Left kidney (tissue), 8 donors: ENCODE measurements at places on chromosomes 11 and 22. TPM values are rescaled to one million over a fixed set of nuclear protein-coding genes. Genes with fewer than 3 reads are reported as not detected.

GRCh38 chr11:110379936-110380335 is 49.8 kb upstream of the FDX1 start:
- no peak for DNase-seq

Gene TENM4
- 24.5 TPM for polyA plus RNA-seq

DNA sequence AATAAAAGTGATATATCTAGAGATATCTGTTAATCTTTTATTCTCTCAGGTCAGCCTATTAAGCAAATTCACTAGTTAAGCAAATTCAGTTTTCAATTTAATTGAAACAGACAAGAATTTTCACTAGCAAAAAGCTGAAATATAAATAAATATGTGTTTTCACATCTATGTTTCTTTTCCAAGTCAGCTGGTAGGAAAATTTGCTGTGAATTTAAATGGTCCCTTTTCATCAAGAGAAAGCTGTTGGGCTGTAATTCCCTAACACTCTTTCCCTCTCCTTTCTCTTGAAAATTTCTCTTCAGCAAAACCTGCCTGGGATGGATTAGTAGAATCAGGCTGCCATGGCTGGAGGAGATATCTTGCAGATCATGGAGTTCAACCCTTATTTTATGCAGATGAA is 46.9 kb upstream of the BARX2 start:
- DNase-seq = no peak

Gene SPCS2
- 192 TPM for polyA plus RNA-seq

- DNase-seq = no peak
These were observed 199.1 kb downstream of the SWAP70 start for GRCh38 chr11:9862981-9863380.

Gene C11orf52
- 10.0 TPM for polyA plus RNA-seq

Gene SHISAL1
- polyA plus RNA-seq = 2.3 TPM

GRCh38 chr22:37726241-37726887 is 29.5 kb downstream of the TRIOBP start:
- DNase-seq = no peak

Gene RCOR2
- polyA plus RNA-seq = 12.2 TPM

- DNase-seq = peak; percentile 100
These were observed 11.2 kb upstream of the MALAT1 start for GRCh38 chr11:65487467-65488272.

Gene IMMP1L
- 48.3 TPM for polyA plus RNA-seq

Gene MMP8
- polyA plus RNA-seq = not detected

- no peak for DNase-seq
These were observed 20.9 kb downstream of the EMSY start for GRCh38 chr11:76465701-76466100.

GRCh38 chr11:72114570-72114969 is 2.1 kb upstream of the ANAPC15 start:
- DNase-seq = no peak

DNA sequence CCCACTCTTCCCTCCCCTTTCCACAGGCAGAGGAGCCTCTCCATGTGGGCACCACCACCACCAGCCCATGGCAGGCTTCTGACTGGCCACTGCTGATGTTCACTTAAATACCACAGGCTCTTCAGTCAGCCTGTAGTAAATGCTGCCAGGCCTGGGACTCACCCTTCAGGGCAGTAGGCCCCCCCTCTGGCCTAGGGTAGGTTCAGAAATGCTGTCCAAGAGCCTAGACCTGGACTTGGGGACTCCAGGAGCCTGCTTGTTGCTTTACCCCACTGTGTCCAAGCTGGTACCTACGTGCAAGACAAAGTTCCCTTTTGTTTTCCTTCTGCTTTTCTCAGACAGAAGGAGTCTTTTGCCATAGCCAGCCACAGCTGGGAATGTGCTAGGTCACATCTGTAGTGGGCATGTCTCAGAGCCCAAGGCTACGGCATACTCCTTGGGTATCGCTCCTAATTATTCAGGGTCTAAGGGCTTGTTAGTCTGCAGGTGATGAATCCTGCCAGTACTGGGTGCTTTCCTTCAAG is 38.6 kb downstream of the TMEM135 start:
- DNase-seq = no peak

- DNase-seq = peak; percentile 64
These were observed 19.3 kb downstream of the RRP7A start for GRCh38 chr22:42500161-42500835.

Gene CARD18
- polyA plus RNA-seq = not detected

GRCh38 chr11:14764579-14765527 is 121.2 kb downstream of the PDE3B start:
- no peak for DNase-seq

Gene RIMBP3C
- polyA plus RNA-seq = 0.20 TPM

DNA sequence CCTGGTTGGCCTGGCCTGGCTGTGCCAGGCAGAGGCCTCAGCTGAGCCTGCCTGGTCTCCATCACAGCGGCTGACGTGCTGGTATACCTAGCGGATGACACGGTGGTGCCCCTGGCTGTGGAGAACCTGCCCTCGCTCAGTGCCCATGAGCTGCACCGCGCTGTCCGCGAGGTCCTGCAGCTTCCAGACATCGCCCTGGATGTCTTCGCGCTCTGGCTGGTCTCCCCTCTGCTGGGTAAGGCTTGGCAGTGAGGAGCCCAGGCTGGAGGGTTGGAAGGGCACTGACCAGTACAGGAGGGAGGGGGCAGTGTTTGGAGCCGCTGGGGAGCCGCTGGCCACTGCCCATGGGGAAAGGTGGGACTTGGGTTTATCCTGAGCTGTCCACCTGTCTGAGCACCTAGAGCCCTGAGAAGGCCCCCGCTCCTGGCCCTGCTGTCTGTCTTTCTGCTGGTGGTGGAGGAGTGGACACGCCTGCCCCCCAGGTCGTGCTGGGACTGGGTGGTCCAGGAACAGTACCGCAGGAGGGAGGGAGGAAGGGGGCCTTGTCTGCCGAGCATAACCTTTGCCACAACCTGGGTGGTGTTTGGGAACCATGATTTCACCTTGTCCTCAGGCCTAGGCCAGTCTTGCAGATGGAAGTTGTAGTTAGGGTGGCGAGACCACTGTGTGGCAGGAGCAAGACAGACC is 3.0 kb downstream of the FRMD8 start:
- no peak for DNase-seq

DNA sequence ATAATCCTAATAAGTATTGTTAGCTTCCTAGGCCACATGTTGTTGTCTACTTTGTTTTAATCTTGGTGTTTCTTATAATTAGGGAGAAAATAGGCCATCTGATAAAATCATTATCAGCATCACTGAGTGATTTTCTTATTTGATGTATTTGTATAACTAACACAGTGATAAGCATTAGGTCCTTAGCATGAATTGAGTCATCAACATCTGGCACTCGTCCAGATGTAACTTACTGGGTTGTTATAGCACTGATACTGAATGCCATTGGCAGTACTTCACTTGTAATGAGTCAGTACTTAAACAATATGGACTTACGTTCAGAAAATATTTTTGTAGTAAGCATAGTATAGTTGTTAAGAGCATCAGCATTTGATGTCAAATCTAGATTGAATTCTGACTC is 16.2 kb downstream of the API5 start:
- no peak for DNase-seq

Gene PNPLA3
- polyA plus RNA-seq = 2.0 TPM

Gene NOX4
- polyA plus RNA-seq = 62.9 TPM

DNA sequence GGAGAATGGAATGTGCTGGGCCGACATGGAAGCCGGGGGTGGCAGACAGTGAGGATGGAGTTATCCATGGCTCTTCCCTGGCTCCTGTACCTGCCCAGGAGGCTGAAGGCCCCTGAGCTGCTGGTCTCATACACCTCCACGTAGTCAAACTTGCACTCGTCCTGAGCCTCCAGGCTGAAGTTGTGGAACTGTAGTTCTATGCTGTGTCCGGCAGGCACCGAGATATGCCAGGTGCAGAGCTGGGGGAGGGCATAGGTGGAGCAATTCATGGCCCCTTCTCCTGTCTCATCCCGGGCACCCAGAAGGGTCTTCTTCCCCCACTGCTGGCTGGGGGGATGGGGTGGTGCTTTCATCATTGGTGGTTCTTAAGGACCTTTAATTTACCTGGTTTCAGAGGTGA is 2.8 kb downstream of the MFRP start:
- DNase-seq = no peak

- peak; percentile 88 for DNase-seq
These were observed 61.1 kb downstream of the ST3GAL4 start for GRCh38 chr11:126416542-126417090.

Gene KCNJ4
- 0.18 TPM for polyA plus RNA-seq

GRCh38 chr22:35313311-35314121 is 13.8 kb downstream of the TOM1 start:
- DNase-seq = no peak

DNA sequence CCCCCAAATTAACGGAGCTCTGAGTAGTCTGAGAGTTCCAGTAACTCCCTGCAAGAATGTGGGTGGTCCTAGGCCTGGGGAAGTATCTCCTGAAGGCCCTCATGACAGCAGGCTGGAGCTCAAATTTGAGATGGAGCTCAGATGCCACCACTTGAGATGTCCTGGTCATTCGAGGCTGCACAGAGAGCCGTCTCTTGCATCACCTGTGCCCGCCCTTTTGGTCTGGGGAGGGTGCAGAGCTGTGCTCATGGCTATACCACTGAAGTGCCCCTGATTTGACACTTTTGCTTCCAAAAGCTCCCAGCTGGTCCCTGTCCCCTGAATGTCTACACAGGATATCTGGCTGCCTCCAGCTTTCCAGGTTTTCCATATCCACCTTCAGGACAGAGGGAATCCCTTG is 214.0 kb upstream of the B3GAT1 start:
- no peak for DNase-seq

GRCh38 chr11:127233998-127234397 is 233.4 kb upstream of the KIRREL3 start:
- no peak for DNase-seq

DNA sequence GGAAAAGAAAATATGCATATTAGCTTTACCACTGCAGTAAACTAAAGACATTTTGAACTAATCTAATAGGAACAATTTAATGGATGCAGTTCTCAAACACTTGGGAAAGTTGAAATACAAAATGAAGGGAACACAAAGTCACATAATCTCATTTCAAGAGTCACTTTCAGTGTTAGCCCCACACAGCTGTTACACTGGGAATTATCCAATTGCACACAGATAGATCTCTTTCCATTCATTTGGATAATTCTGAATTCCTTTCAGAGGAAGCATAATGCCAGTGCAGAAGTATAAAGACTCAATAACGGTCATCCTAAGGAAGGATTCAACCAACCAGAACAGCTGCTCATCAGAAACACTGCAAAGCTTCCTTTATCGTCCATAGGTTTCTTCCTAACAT is 173.3 kb downstream of the GRIA4 start:
- DNase-seq = no peak

Gene CLTCL1
- polyA plus RNA-seq = 6.9 TPM

Gene MMP7
- 26.0 TPM for polyA plus RNA-seq

Gene CAT
- polyA plus RNA-seq = 195 TPM

- no peak for DNase-seq
These were observed 11.3 kb downstream of the LSP1 start for GRCh38 chr11:1864231-1864630.

Gene IL18
- polyA plus RNA-seq = 9.9 TPM

DNA sequence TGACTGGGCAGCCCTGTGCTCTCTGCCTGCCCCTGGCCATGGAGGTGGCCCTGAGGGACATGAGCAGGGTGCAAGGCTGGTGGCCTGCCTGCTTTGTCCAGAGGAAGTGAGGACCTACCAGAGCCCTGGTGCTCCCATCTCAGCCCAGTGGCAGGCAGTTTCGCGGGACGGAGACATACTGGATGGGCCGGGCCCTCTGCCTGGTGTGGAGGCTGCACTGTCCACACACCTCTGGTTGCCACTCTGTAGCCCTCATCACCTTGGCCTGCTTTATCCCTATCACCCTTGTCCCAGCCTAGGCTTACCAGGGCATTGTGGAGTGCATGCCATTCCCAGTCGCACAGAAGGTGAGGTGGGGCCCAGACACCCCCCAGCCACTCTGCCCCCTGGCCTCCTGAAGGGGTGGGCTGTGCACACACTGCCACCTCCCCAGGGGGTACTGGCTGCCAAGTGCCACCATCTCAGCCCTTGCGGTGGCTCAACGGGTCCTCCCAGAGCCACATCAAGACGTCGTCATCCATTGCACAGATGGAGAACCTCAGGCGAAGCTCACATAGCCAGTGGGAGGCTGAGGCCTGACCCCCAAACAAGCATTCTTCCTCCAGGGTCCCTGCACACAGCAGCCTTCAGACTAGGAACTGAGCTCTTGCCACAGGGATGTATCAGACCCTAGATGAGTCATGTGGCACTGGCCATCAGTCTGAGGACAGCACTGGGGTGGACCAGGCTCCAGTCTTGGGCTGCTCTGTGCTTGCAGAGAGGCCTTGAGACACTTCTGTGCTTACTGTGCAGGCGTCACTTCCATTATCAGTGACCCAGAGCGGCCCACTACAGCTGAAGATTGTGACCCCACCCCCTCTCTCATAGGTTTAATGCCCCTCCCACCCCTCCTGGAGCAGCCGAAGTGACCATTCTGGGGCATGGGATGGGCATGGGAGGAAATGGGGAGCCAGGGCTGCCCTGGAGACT is 176.1 kb downstream of the IGLL1 start:
- no peak for DNase-seq

Gene STK33
- 47.1 TPM for polyA plus RNA-seq

- no peak for DNase-seq
These were observed 53.5 kb downstream of the VSIG10L2 start for GRCh38 chr11:125999234-125999880.

Gene HTR3A
- polyA plus RNA-seq = not detected

DNA sequence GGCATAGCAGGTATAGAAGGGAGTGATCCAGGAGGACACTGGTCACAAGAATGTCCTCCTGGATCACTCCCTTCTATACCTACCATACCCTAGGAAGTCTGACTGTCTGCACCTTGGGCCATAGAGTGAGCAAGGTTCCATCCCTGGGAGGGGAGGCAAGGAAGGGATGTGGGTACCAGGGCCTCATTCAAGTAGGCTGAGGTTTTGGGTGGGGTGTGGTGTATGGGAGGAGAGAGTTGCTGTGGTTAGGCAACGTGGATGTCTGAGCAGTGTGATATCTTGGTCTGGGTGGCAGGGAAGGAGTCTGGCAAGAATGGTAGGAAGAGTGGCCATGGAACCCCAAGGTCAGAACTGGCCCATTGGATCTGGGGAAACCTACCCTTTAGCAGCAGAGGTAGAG is 13.2 kb downstream of the PPFIBP2 start:
- no peak for DNase-seq

DNA sequence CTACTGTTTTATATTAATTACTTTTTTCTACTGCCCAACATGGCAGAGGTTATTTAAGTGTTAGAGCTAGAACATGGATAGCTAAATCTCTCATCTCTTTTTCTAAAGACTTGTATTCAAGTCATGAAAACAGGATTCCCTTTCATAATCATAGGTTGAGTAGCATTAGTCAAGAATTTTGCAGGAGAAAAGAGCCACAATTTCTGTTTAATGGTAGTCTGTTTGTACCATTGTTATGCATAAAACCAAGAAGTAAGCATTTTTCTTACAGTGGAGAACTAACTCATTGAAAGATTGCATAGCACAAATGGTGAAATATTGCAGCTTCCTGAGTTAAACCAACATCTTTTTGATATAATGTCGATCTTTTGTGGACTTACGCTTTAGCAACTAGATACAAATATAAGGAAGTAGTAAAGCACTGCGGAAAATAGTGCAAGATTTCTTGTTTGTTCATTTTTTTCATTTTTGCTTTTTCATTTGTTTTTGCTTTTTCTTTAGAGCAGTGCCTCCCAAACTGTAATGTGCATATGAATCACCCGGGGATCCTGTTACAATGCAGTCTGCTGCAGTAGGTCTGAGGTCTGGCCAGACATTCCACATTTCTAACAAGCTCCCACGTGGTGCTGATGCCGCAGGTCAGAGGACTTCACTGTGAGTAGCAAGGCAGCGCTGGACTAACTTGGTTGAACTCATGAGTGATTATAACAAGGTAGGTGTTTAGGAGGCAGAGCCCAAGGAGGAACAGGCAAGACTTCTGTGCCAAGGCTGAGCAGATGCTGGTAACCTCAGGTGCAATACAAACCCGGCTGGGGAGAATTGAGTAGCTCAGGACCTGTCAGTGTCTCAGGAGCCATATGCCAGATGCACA is 4.6 kb downstream of the ETS1 start:
- no peak for DNase-seq

Gene OR52H1
- polyA plus RNA-seq = 0.13 TPM
